ENCODE measurements at places on chromosomes 13 and 19.
A peak's percentile ranks its signal among the peaks of the same experiment; 100 is the strongest.

DNA sequence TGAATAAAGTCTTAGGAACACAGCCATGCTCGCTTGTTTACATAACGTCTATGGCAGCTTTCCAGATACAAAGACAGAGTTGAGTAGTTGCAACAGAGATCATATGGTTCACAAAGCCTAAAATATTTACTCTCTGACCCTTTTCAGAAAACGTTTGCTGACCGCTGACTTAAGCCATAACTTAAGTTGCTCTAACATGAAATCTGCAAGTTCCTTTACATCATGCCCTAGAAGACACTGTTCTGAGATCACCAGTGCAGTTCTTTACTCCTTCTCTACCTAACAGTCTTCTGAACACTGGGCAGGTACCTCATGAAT, 166.4 kb downstream of the DCLK1 start:
- no peak for DNase-seq

DNA sequence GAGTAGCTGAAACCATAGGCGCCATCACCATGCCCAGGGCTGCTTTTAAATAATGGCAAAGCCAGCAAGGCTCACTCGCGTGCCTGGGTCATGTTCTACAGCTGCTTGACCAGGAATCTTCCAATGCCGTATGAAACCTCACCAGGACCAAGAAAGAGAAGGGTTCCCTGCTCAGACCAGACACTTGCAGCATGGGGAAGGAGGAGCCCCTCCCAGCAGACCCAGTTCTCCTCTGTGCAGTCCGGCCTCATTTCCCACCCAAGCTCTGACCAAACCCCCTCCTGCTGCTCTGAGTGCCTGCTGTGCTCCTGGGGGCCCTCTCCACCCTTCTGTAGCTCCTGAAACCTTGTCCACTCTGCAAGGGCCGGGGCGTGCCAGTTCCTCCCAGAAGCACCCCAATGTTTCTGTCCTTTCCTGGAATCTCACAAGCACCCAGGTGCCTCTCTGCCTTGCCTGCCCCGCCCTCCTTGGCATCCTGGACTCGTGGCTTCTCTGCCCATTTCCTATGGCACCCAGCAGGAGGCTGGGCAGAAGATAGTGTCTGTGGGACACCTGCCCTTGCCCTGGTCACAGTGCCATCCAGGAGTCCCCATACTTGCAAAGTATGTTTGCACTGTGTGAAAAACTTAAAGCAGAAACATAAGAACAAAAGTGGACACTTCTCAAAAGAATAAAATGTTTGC, 6.8 kb upstream of the SLC7A9 start:
- no peak for DNase-seq

- DNase-seq = no peak
Observed at GRCh38 chr19:35006999-35007365, 6.9 kb downstream of the GRAMD1A start.

- no peak for DNase-seq
Observed at GRCh38 chr19:58500242-58500641, 11.6 kb downstream of the SLC27A5 start.

- no peak for DNase-seq
Observed at GRCh38 chr19:47445937-47446402, 25.7 kb downstream of the SLC8A2 start.

- DNase-seq = no peak
Observed at GRCh38 chr19:44726465-44726864, 22.0 kb upstream of the BCL3 start.

- no peak for DNase-seq
Observed at GRCh38 chr19:37725181-37725580, 5.6 kb upstream of the ZNF607 start.

DNA sequence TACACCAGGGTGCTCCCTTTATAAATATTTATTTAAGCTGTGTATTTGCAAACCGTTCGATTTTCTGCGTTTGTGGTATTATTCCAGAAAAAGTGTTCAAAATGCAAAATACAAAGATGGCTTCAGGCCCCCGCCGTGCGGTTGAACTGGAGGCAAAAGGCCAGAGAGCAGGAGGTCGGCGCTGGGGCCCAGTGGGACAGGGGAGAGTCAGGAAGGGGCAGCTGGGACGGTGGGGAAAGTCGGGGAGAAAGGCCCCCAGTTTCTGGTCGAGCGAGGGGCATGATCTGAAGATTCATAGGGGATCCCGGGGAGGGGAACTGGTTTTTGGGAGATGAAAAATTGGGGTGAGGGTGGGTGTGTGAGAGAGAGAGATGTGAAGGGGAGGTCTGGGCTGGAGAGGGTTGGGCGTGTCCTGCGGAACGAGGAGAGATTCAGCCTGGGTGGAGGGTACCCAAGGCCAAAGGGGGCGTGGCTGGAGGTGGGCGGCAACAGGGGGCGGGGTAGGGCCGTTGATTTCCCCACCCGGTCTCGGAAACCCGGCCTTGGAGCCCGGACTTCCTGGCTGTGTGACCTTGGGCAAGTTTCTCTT, 678 bp downstream of the ISOC2 start:
- peak; percentile 88 for DNase-seq

DNA sequence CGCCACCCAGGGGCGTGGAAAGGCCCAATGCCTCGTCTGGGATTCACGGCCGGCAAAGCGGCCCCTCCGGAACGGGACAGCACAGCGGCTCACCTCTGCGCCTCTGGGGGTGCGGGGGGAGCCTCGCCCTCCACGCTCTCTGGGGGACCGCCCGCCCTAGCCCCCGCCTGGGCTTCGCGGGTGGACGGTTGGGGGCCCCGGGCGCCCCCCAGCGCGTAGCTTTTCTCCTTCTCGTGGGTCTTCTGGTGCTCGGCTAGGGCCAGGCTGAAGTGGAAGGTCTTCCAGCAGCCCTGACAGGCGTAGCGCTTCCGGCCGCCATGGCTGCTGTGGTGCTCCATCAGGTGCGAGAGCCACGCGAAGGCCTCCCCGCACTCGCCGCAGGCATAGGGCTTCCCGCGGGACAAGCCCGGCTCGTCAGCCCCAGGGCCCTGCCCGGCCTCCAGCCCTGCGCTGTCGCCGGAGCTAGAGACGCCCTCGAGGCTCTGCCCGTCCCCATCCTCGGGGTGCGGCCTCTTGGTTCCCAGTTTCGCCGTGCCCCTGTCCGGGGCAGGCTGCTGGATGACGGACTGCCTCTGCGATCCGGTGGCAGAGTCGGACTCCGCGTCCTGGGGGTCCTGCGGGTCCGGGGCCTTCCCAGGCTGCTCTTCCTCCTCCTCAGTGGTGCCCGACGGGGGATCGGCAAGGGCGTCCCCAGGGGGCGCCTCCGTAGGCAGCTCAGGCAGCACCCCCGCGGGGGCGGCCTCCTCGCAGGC, 13.3 kb downstream of the ZSCAN18 start:
- no peak for DNase-seq

- DNase-seq = peak; percentile 34
Observed at GRCh38 chr19:43524922-43525835, 1.8 kb downstream of the ETHE1 start.

DNA sequence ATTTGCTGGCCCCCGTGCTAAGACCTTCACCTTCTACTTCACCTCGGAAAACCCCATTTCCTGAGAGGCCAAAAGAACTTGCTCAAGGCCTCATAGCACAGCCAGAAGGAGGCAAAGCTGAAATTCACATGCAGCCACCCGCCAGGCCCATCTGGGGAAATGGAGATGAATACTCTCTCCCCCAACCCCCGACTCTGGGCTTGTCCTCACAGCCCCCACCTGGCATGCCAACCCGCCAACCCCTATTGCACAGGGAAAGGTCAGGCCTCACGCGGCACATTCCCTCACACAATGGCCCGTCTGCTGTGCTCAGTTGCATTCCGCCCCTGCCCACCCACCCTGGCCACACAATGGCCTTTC, 3.2 kb downstream of the PRX start:
- DNase-seq = no peak
